Esophagus squamous epithelium (tissue), 5 donors: ENCODE measurements at places on chromosomes 16 and 17.

DNA sequence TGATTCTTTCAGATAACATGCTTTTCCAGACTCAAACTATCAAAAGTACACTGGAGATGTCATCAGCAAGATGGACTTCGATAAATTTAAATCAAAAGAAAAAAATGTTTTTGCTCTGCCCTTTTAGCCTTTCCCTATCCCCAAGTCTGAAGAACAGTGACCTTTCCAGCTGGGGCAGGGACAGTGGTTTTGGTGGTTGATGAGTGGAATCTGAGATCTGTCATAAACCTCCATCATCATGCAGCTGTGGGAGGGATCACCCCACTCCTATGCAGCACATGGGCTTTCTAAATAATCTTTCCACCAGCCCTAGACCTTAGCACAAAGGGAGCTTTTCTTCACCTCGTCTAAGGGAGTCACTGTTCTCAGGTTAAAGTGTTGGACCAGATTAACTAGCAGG is 869.5 kb upstream of the SOX9 start:
- DNase-seq, result no peak

DNA sequence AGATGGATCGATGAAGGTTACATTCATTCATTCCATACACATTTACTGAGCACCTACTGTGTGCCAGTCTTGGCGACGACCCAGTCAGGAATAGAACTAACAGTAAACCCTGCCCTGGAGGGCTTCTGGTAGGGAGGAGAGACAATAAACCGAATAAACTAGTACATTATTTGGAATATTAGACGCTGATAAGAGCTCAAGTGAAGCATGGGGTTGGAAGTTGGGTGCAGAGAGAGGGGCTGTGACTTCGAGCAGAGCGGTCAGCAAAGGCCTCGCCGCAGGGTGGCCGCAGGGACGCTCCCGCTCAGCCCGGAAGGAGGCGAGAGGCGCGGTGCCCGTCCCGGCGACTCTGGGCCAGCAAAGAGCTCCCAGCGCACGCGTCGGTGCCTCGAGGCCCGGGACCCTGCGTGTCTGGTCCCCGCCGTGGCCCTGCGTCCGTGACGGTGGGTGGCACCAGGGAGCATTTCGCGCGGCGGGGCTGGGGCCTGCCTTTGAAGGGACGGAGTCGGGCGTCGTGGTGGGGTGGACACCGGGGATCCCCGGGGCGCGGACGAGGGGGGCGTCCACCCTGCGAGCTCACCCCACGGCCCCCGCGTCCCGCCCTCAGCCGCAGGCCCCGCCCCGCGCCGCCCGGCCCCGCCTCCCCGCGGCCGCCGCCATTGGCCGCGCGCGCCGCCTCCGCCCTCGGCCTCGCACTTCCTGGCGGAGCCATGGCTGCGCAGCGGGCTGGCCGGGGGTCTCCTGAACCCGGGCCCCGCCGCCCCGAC is at the start of gene KLHL36:
Gene KLHL36, plus strand, starts transcription at position 684 of the 767 bp plus-strand sequence. CDS start 2,357 bp downstream, outside the sequence.
- DNase-seq, result no peak

- DNase-seq, result no peak
Observed at GRCh38 chr16:46731691-46732555, 16.2 kb downstream of the MYLK3 start.

DNA sequence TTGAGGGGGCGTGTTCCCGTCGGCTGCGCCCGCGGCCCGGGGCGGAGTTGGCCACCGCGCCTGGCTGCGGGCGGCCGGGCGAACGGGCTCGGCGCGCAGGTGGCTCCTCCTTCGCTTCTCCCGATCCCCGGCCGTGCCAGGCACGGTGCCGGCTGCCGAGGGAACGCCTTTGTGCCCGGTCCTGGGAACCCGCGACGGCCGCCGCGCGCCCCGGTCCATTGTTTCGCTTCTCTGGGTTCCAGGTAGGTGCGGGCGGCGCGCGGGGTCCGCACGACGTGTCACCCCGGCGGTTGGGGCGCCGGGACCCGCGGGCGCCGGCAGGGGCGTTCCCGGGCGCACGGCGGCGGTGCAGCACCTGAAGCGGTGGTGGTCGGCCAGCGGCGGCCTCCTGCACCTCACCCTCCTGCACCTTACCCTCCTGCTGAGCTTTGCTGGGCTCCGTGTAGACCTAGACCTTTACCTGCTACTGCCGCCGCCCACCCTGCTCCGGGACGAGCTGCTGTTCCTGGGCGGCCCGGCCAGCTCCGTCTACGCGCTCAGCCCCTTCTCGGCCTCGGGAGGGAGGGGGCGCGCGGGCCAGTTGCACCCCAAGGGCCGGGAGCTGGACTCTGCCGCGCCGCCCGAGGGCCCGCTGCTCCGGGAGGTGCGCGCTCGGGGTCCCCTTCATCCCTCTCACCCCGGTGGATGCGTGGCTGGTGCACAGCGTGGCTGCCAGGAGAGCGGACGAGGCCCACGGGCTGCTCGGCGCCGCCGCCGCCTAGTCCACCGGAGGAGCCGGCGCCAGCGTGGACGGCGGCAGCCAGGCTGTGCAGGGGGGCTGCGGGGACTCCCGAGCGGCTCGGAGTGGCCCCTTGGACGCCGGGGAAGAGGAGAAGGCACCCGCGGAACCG is 99.9 kb downstream of the EFCAB13 start:
- no peak for DNase-seq

GRCh38 chr16:10114409-10114808 is 67.8 kb downstream of the GRIN2A start:
- no peak for DNase-seq

DNA sequence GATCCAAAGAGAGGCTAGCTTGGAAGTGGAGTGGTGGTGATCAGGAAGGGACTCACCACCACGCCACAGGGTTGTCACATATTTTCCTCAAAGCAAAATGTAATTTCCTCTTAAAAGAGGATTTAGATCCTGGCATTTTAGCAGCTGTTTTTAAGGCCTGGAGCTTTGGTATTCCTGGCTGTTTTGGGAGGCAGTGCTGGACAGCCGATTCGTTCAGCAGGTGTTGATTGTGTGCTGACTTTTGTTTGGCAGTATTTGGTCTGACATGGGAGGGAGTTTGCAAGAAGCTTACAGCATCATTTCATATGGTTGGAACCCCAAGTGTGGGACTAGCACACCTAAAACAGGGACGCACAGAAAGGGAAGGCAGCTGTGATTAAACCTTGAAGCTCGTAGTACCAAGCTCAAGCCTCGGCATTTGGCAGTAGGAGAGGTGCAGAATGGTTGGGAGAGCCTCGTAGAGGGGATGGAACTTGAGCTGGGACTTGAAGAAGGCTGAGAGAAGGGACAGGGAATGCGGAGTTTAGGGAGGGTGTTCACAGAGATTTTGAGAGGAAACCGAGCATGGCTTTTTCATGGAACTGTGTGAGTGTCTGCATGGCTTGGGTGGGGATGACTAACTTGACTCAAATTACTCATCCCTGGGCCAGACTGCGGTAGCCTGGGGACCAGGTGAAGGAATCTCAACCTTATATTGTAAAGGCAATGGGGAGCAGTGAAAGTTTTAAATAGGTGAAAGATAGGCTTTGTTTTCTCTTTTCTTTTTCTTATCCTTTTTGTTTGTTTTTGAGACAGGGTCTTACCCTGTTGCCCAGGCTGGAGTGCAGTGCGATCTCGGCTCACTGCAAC is 52.3 kb downstream of the RPTOR start:
- DNase-seq, result no peak

- DNase-seq, result peak; percentile 69
Observed at GRCh38 chr17:46193151-46193625, at the start of gene KANSL1. Gene KANSL1, minus strand, starts transcription at chr17:46193429. Its CDS starts 21,286 bp downstream, at chr17:46172143.

DNA sequence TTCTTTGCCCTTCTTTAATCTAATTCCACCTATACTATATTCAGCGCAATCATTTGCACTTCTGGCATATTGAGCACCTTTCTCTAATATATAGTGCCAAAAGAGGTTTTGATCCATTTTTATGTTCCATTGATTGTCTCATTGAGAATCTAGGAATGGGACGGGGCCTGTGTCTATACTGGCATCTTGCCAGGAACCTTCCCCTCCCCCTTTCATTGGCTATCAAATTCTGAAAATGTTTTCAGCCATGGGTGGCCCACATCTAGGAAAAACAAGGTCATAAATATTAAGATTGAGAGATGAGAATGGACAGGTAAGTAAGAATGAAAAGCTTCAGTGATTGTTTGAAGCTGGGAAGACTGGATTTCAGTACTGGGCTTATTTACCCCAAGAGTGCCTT is 159.9 kb downstream of the FTO start:
- no peak for DNase-seq

- no peak for DNase-seq
Observed at GRCh38 chr17:39702901-39703893, 3.3 kb downstream of the ERBB2 start.

GRCh38 chr17:81932333-81932983 is 4.6 kb downstream of the PYCR1 start:
- DNase-seq, result no peak

DNA sequence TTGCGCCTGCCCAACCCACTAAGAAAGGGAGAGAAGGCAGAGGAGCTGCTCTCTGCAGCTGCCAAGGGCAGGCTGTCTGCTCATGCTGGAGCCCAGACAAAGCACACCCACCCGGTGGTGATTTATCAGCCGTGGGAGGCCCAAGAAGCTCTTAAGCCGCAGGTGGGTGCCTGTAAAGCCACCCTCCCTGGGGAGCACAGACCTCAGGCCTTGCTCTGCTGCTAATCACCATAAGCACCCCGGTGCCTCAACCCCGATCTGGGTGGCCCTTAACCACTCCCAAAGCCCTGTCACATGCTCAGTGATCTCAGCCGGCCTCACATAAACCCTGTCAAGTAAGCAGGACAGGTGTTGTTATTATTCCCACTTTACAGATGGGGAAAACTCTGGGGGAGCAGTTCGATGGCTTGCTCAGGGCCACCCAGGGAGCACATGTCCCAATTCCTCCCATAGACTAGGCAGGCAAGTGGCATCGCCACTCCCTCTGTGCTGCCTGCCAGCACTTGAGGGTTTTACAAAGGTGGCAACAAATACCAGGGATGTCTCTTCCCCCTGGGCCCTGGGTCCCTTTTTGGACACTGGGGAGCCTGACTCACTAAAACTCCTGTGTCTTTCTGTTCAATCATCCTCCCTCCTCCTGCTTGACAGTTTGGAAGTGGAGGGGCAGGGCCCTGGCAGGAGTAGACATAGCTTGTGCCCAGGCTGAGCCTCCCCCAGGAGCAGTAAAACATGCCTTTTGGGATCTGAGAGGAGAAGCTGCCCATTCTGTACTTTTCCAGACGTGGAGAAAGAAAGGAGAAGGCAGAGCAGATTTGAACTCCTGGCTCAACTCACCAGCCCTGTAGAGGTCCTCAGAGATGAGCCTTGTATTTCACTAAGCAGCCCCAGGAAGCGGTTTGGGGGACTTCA is 299.3 kb downstream of the SOX9 start:
- DNase-seq, result no peak

DNA sequence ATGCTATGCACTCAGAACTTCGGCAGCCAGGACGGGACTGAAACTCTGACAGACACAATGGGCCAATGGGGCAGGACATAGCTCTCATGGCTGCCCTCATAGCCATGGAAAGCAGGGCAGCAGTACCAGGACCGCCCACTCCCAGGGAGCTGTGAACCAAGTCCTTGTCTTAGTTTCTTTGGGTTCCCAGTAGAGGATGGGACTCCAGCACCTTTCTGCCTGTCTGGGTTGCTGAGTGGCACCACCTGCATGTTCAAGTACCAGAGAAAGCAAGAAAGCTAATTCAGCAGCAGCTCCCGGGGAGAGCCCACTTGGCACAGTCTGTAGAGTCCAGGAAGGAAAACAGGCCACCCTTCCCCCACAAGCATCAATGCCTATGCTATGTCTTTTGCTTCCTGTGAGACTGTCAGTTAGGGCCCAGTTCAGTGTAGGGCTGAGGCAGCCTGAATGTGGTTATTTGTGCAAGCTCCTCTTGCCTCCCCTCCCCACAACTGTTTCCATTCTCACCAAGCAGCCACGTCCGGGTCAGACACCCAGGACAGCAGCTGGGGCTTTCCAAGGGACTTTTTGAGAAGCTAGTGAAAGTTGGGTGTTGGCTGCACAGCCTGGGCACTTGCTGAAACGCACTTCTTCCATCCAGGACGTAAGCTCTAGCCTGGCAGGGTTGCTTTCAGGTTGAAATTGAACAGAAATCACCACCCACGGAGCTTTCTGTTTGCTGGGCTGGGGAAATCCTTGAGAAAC is 7.8 kb downstream of the SUPT4H1 start:
- DNase-seq, result peak; percentile 49

GRCh38 chr17:74607221-74607620 is 15.1 kb upstream of the CD300LD start:
- DNase-seq, result no peak

DNA sequence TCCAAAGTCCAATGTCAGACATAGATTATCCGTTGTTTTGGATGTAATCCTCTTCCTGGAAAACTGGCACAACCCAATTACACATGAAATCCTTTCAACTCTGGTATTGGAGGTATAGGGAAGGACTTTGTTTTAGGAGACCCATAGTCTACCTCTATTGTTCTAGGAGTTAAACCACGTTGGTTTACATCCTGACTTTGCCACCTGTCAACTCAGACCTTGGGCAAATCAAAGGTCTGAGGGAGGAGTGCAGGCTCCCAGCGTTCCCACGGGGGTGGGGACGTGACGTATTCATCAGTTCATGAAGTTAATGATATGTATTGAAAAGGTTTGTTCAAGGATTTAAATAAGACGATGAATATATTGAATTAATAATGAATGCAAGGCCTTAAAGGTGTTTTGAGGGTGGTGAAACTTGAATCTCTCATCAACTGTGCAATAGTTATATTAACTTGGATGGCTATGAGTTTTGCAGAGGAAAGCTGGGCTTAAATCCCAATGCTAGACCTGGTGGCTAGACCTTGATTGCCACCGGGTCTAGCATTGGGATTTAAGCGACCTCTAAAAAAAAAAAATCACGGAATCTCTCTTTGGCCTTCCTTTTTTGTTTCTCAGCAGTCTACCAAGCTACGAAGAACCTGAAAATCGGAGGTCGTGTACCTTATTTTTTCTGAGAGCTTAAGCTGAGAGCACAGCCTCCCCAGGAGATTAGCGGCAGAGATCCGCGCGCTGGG is 744 bp upstream of the NF1 start:
- no peak for DNase-seq

- no peak for DNase-seq
Observed at GRCh38 chr16:51237861-51238378, 86.8 kb upstream of the SALL1 start.

DNA sequence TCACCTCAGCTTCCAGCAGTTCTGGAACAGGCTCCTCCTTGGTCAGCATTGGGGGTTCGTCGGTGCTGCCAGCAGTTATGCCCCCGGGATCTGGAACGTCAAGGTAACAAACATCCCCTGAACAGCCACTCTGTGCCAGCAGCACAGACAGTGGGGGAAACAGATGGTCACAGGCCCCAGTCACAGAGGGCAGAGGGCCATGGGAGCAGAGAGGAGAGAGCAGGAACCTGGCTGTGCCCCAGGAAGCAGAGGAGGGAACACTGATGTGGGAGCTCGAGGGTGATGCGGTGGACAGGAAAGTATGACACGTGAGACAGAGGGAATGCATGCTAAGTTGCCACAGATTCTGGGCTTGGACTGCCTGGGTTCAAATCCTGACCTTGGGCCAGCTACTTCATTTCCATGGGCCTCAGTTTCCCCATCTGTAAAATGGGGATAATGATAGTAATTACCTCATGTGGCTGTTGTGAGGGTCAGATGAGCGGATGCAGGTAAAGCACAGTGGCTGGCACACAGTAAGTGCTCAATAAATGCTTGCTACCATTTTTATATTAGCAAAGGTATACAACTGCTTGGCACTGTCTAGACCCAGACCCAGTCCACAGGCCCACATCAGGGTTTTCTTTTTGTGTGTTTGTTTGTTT is 4.9 kb downstream of the BCL7C start:
- no peak for DNase-seq

GRCh38 chr17:4317610-4318009 is 48.9 kb downstream of the UBE2G1 start:
- DNase-seq, result no peak

- DNase-seq, result no peak
Observed at GRCh38 chr17:68955181-68955841, at the start of gene ABCA8. Gene ABCA8, minus strand, starts transcription at chr17:68955392. Its CDS starts 13,358 bp downstream, at chr17:68942034.
